Renal pelvis (tissue), 12 donors: ENCODE measurements at places on chromosomes 3 and 15. TPM values are rescaled to one million over a fixed set of nuclear protein-coding genes. Genes with fewer than 3 reads are reported as not detected.

- DNase-seq: no peak
Measured at GRCh38 chr3:39173318-39174125, 18.9 kb downstream of the XIRP1 start.

Gene LCTL
- 0.51 TPM for polyA plus RNA-seq

DNA sequence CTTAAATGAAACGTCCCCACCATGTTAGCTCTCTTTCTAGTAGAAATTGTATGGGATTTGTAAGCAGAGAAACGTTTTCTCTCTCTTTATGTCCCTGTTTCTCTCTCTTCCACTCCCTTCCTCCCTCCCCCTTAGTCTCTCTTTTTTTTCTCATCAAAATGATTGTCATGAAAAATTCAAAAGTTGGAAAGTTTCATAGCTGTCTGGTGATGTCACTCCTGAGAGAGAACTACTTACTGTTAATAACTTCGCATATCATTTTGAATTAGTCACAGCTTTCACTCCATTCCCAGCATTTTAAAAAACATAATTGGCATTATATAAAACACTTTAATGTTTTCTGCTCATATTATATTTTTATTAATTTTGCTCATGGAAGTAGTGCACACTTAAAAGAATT lies 331.1 kb downstream of the C3orf38 start:
- no peak for DNase-seq

- DNase-seq: no peak
Measured at GRCh38 chr3:40262331-40262730, 47.2 kb upstream of the EIF1B start.

DNA sequence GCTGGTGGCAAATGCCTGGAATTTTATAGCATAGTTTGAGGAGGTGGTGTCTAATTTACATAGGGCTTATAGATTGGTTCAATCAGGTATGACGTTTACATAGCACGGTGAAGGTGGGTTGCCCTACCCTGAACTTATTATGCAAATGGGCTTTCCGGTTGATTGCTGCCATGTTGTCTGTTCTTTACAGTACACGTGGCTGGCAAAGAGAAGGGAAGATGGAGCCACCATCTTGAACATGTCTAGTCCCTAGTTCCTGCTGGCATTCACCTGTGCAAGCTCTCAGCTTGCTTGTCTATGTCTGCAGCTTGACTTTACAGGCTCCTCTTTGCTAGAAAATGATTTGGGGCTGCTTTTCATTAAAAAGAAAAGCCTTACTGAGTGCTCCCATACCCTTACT lies 14.0 kb upstream of the STAC start:
- DNase-seq: no peak

Gene PARL
- 57.0 TPM for polyA plus RNA-seq
